ENCODE measurements at places on chromosomes 4 and X.
A peak's percentile ranks its signal among the peaks of the same experiment; 100 is the strongest.

- DNase-seq: no peak
Observed at GRCh38 chr4:100317032-100317864, 127.0 kb upstream of the DDIT4L start.

- no peak for DNase-seq
Observed at GRCh38 chr4:63169836-63170235, 1239.4 kb downstream of the TECRL start.

DNA sequence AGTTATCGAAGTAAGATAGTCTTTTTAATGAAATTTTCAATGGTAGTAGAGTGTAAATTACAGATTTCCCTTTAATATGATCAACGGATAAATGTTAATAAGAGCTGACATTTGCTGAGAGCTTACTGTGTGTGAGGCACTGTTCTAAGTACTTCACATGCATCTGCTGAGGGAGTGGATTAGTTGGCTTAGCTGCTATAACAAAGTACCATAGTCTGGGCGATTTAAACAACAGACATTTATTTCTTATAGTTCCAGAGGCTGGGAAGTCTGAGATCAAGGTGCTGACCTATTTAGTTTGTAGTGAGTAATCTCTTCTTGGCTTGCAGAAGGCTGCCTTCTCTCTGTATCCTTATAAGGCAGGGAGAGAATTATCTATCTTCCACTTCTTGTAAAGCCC, 174.3 kb downstream of the CEP135 start:
- DNase-seq: no peak

- no peak for DNase-seq
Observed at GRCh38 chrX:129793604-129794191, 13.9 kb downstream of the SASH3 start.

DNA sequence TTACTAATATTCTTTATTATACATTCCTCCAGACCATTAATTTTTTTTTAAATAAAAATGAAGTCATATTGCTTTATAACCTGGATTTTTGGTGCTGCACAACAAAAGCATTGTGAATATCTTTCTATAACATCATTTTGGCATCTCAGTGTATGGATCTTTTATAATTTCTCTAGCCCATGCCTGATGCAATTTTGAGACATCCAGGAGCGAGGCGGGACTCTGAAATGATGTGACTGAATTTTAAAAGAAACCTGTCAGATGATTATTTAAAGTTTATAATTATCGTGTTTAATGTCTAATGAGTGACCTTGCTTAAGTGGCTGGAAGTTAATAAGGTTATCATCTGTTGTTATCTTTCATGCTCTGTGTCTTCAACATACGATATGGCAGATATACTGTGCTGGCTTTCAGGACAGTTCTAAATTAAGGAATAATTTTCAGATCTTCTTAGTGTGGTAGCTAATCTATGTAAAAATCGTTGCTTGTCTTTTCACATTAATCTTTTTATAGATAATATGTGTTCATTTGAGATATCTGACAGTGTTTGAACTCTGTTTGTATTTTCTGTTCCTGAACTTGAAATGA, 58.8 kb downstream of the KIT start:
- DNase-seq: no peak

DNA sequence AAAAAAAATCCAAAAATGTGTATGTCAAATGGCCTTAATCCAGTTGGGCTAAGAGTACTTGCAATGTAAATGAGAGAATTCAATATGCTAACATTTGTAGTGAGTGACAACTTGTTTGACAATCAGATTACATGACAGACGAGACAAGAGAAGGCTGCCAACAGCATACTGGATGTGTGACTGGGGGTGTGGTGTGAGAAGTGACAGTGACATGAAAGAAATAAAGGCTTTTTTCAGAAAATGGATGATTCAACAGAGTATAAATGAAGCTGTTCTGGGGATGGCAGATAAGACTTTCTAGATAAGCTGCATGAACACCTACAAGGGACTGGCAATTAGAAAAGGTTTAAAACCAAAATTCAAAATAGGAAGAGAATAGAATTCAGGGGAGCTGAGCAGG, 143.4 kb downstream of the CENPC start:
- no peak for DNase-seq

DNA sequence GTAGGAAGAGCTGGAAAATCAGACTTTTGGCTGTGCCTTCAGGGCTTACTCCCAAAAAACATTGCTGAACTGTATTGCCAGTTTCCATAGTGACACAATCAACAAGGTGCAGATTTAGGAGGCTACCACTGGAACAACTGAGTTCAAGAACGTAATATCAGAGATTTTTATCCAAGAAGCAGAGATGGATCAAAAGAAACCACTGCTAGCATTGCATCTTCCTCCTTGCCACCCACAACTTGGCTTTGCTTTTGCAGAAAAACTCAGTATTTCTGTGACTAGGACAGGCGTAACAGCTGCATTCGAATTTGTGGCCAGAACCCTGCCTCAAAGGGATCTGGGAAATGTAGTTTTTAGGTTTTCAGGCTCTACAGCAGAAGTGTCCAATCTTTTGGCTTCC, 27.8 kb upstream of the WDFY3 start:
- no peak for DNase-seq

DNA sequence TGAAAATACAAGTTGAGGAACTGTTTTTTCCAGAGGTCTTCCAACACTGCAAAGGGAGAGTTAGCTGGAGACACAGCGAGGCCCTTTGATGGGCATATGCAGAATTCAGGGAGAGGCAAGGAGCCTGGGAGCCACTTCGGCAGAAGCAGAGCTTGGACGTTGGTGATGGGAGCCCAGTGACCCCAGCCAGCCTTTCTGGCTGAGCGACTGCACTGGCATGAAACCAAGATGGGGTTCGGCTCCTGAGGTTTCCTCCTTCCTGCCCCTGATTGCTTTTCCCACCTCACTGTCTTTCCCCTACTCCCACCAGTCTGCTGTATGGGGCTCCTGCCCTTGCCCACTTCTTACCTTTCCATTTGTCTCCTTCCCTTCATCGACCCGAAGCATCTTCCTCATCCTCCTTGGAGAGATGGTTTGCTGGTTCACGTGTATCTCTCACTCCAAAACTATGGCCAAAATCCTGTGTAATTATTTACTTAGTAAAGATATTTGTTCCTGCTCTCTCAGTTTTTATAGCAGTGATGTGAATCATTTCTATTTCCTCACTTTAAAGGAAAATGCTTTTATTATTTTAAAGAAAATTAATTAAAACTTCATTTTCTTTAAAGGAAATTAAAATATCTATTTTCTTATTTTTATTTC, 100.5 kb downstream of the NFKB1 start:
- no peak for DNase-seq

- no peak for DNase-seq
Observed at GRCh38 chr4:33714971-33715370, 2529.3 kb downstream of the ARAP2 start.

- no peak for DNase-seq
Observed at GRCh38 chr4:71008196-71008595, 14.7 kb downstream of the DCK start.

- no peak for DNase-seq
Observed at GRCh38 chr4:7384929-7385890, 49.5 kb downstream of the PSAPL1 start.

DNA sequence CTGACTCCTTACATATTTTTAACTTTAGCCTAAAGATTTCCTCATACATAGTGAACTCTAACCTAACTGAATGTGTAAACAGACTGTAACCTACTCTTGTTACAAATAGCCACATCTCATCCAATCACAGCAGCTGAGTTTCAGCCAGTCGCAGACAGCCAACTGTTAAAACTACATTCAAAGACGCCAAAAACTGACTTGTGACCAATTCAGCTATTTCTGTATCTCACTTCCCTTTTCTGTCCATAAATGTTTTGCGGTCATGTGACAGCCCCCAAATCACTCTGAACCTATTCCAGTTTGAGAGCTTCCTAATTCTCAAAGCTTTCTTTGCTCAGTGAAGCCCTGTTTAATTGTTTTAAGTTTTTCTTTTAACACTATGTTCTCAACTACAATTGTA, 2731.9 kb downstream of the ARAP2 start:
- DNase-seq: no peak

GRCh38 chr4:5144384-5144783, 93.1 kb downstream of the STK32B start:
- DNase-seq: no peak

- DNase-seq: no peak
Observed at GRCh38 chr4:170109586-170110284, 20.0 kb upstream of the AADAT start.

GRCh38 chr4:8215001-8215427, 15.9 kb downstream of the SH3TC1 start:
- no peak for DNase-seq

GRCh38 chr4:118981839-118982381, 93.3 kb downstream of the SYNPO2 start:
- peak; percentile 24 for DNase-seq

- no peak for DNase-seq
Observed at GRCh38 chr4:81919810-81920209, 448.1 kb upstream of the RASGEF1B start.

- DNase-seq: peak; percentile 62
Observed at GRCh38 chr4:143558823-143559756, 45.6 kb downstream of the SMARCA5 start.

GRCh38 chrX:14802943-14803710, 69.7 kb downstream of the FANCB start:
- no peak for DNase-seq

DNA sequence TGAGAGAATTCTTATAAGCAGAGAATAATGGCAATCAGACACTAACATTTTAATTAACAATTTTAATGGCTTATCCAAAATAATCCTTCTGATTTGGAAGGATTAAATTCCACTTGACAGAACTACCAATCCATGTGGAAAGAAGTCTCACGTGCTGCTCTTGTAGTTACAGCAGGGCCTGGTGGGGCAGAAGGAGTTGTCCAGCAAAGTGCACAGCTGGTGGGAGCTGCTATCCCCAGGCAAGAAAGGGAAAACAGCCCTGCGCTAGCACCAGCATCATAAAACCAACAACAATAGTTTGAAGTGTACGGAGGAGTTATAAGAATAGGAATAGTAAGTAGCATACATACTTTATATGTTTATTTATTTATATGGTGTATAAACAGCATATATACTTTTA, 127.4 kb upstream of the TRIM2 start:
- DNase-seq: no peak

DNA sequence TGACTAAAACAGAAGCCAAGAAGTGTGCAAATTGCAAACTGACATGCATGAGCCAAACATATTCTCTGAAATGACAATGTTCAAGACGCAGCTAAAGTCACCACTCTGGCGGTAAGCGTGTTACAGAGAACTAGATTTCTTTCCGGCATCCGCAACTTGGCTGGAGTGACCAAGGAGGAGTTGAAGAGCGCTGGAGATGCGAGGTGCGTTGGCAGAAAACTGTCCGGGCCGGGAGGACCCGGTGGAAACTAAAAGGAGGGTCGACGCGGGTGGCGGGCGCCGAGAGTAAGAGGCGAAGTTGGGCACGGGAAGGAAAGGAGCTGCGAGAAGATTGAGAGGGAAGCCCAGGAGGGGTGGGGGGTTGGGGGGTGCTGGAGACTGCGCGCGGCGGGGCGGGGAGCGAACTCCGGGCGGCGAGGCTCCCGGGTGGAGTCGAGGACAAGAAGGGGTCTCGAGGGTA, 807 bp downstream of the SEL1L3 start:
- no peak for DNase-seq

DNA sequence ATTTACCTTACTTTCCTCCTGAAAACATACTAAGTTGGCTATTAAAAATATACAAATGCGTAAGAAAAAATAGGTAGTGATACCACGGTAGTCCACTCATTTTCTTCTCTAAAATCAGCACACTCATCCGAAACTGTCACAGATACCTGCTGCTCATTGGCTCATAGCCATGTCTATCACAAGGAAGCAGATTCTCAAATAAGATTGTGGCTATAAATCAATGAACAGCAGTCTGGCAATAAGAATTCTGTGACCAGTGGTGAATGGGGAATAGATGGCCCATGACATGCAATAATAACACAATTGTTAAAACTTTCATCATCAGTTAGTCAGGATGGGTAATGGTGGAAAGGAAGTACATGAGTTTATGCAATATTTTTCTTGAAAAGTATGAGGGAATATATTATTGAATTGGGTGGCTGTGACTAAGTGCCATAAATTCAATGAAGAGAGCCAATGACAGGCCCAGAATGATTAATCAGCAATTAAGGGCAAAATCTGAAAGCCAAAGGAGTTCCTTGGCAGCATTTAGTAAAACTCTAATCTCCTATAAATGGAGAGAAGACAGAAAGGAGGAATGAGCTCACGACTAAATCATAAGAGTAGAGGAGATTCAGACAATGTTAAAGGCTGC, 202.3 kb upstream of the NEIL3 start:
- no peak for DNase-seq

DNA sequence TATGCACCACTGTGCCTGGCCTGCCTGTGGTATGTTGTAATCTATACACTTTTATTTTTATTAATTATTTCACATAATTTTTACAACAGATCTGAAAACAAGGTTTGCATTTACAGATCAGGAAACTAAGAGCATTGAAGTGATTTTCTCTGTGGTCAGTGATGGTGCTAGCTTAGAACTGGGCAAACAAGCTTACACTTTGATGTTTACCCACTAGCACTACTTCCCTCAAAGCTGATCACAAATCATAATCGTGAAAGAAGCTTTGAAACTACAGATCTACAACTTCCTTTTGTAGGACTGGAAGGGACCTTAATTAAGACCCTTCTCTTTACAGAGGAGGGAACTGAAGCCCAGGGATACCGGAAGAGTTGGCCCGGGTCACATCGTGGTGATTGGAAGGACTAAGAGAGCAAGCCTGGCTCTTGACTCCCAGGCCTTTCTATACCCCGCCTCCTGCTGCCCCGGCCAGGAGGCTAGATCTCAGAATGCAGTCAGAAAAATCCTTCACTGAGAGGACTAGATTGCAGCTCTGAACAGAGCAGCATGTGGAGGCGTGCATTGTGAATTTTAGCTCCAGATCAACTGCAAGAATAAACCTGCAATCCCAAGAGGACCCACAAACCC, 93.7 kb upstream of the ZNF827 start:
- no peak for DNase-seq

DNA sequence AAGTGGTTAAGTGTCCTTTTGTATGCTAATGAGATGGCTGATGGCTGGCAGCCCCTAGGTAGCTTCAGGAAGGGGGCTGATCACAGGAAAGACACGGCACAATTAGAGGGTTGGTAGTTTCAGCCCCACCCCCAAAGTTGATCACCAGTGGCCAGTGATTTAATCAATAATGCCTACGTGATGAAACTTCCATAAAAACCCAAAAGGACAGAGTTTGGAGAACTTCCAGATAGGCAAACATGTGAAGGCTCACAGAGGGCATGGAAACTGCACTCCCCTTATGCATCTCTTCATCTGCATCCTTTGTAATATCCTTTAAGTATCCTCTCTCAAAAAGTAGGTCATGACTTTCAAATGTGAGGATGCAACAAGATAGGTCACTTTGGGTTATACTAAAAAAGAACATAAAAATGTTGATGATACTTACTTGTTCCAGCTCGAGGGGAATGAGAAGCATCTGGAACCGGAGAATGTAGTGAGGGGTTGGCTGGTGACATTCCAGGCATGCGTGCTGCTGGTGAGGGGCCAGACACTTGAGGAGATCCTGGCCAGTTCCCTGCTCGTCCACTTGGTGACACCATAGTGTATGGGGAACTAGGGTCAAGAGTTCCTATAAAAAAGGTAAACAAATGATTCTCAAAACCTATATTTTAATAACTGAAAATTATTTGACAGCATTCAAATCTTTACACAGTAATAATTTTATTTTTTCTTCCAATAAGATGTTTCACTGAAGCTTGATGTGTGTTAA, 16.7 kb upstream of the CXorf38 start:
- no peak for DNase-seq

Measured in stimulated activated CD4-positive, alpha-beta T cell treated with anti-CD3 and anti-CD28 coated beads, Interleukin-4, amount 100 ng/mL, for 4 hours (primary cell).